ENCODE measurements at places on chromosomes 7 and 10.

DNA sequence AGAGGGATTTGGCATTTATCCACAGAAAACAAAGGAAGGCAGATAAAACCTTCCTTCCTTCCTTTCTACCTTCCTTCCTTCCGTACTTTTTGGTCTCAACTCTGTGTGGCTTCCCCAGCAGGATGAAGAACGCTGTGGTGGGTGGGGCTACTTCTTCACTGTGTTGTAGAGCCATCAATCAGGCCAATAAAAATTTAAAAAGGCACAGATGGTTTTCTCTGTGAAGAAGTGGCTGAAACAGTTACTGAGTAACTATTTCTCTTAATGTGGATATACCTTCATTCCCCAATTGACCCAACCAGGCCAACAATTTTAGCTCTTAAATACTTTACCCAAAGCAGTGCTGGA is 75.8 kb downstream of the ZNF92 start:
- no peak for DNase-seq

DNA sequence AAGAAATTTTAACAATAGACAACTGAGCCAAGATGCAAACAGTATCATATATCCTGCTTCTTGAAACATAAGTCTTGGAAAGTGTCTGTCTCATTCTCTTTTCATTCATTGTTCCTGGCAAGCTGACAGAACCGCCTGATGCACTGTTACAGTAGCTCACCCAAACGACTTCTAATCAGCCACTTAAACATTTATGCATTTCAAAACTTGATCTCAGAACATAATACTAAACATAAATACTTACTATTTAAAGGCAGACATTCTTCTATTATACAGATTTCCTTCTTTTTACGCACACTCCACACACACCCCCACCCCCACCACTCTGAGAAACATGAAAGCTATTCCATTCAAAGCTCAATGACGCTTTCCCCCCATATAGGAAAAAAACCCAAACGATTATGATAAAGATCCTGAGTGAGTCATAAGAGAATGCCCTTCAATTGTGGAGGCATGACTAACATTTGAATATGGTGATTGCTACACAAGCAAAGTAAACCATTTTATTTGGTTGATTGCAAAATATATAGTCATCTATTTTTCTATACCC is 30.5 kb downstream of the SHTN1 start:
- DNase-seq, result no peak

- DNase-seq, result no peak
Observed at GRCh38 chr10:126839094-126839761, 66.0 kb upstream of the DOCK1 start.

DNA sequence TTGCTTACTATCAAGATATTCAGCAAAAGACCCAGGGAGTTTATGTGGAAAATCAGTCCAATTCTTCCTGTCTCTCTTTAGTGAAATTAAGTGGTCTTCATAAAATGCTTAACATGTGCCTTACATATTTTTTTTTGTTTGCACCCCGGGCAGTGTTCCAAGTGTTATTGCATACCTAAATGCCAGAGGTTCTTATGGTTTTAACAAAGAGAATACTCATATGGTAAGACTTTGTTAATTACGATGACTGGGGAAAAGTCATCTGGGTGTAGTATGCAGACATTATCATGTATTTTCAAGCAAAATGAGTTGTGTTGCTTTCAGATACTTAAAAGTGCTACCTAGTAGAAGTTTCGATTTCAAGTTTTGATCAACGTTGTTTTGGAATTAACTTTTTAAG is 82.6 kb downstream of the PRKG1 start:
- no peak for DNase-seq

DNA sequence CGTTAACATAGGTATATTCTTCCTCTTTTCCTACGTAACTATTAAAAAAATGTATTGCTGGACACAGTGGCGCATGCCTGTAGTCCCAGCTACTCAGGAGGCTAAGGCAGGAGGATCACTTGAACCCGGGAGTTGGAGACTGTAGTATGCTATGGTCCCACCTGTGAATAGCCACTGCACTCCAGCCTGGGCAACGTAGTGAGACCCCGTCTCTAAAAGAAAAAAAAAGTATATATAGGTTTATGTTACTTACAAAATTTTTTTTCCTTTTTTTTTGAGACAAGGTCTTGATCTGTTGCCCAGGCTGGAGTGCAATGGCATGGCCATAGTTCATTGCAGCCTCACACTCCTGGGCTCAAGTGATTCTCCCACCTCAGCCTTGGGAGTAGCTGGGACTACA is 5.6 kb downstream of the NUB1 start:
- DNase-seq, result no peak

DNA sequence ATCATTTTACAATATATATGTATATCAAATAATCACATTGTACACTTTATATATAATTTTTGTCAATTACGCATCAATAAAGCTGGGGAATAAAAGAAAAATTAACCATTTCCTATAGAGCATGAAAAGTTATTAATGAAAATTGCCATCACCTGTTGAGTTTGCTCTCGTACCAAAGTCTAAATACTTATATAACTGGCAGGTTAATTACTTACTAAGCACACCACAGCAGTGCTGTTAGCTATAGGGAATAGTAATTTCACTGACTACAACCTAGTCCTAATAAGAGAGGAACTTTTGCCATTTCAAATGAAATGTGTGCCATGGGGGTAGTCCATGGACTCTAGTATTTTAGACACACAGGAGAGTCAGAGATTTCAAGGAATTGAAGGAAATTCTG is 176.9 kb upstream of the COL1A2 start:
- no peak for DNase-seq

DNA sequence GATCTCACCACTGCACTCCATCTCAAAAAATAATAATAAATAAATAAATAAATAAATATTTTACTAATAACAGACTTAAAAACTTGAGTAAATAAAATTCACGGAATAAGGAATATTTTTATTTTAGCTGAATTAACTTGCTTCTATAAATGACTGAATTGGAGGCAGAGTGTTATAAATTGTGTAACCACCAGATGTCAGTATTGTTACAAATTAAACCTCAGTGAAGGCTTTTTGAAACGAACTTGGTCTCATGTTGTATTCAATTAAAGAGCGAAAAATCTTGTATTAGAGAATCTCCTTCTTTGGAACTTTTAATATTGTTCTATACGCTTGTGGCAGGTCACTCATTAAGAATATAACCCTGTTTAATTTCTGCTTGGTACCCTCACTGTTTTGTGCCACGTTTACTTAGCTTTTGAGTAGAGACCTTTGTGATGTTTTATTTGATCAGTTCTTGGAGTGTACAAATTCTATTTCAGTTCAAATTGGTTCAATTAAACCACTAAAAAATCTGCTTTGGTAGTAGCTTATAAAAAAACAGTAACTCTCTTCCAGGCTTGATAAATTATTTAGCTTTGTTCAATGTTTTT is 45.6 kb upstream of the SCIN start:
- no peak for DNase-seq

- DNase-seq, result no peak
Observed at GRCh38 chr10:33047655-33048054, 89.6 kb upstream of the ITGB1 start.

- DNase-seq, result no peak
Observed at GRCh38 chr10:68402276-68402675, 4.8 kb downstream of the RUFY2 start.

DNA sequence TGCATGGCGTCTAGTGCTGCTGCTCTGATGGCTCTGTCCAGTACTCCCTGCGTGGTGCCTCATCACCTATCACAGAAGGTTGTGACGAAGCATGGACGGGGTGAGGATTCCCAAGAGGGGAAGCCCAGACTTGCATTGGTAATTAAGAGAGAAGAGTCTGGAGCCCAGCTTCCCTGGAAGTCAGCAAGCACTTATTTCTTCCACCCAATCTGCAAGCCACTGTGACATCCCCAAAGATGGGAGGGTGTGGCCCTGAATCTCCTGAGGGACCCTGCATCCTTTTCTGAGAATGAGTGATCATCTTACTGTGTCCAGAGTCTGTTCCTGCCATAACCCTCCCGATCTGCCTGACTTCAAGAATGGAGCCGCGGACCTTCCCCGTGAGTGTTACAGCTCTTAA is 166.7 kb downstream of the PTPN20 start:
- no peak for DNase-seq

DNA sequence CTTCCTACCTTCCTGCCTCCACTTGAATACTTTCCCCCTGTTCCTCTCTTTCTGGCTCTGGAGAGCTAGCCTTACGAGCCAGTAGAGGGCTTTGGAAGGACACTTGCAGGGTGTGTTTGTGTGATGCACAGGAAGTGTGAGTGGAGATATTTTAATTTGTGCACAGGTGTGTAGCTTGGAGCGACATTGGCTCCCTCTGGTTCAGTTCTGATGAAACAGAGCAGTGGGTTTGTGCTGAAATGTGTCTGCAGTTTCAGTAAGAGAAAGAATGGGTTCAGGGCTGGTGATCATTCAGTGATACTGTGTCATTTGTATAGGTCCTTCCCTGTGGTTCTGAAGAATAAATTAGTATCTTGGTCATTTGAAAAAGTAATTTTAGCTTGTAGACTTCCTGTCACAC is 86.9 kb downstream of the SND1 start:
- no peak for DNase-seq

DNA sequence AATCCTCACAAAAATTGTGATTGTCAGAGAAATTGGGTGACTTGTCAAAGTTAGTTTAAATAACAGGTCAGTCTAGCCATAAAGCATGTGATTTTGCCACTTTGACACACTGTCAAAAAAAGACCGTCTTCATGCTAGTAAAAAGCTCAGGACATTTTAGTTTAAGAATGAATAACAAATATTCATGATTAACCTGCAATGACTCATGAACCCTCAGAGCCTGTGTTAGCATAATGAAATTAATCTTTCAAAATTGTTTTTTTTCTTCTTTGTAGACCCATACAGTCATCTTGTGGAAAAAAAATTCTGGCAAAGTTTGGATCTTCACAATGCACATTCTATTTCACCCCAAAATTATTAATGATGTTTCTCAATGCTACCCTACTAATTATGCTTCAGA is 255.2 kb upstream of the POT1 start:
- DNase-seq, result no peak

GRCh38 chr7:156127166-156128134 is 315.2 kb upstream of the SHH start:
- DNase-seq, result no peak

Measured in stimulated activated CD4-positive, alpha-beta T cell treated with anti-CD3 and anti-CD28 coated beads, TNF-alpha, amount 100 ng/mL, for 1 hour (primary cell).